ENCODE measurements at places on chromosomes 3 and 15.

GRCh38 chr3:153257673-153258351 is 95.8 kb downstream of the RAP2B start:
- DNase-seq: no peak

GRCh38 chr3:140754936-140755335 is 77.1 kb downstream of the TRIM42 start:
- DNase-seq: no peak

DNA sequence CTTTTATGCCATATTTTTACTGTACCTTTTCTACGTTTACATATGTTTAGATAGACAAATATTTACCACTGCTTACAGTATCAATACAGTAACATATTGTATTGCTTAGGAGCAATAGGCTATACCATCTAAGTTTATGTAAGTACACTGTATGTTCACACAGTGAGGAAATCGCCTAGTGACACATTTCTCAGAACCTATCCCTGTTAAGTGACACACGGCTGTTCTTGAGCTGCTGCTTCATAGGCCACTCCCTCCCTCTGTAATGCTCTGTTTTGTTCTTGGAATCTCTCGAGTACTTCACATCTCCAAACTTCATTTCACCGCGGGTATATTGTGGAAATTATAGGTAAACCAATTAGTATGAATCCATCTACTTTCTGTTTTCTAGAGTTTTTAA is 13.4 kb upstream of the SELENOT start:
- no peak for DNase-seq

- no peak for DNase-seq
Observed at GRCh38 chr15:25719101-25719985, 143.8 kb downstream of the ATP10A start.

Data from CD4-positive, alpha-beta T cell treated with Interleukin-1 beta for 1 hour (primary cell).